ENCODE measurements at places on chromosomes 16 and 17.

- DNase-seq = peak; percentile 89
These were observed at the start of gene CENPT for GRCh38 chr16:67847064-67847861. Gene CENPT (minus strand): TSS chr16:67847693. CDS start chr16:67833859, 13,834 bp downstream.

- DNase-seq = peak; percentile 74
These were observed 48.8 kb downstream of the SDK2 start for GRCh38 chr17:73595479-73595878.

- DNase-seq = no peak
These were observed 68.1 kb upstream of the ZNF750 start for GRCh38 chr17:82907797-82908542.

DNA sequence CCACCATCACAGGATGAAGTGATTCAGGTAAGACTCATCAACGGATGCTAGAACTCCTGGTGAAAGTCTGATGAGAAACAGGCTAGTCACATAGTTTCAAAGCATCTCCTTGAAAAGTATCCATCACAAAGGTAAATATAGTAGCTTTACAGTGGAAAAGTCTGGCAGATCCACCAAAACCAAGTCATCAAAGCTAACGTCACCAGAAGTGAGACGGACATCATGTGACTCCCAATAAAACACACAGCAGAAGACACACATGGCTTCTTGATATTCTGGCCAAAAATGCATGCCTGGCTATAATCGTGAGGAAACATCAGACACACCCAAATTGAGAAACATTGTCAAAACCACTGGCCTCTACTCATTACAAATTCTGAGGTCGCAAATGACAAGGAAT, 17.9 kb upstream of the TRPV3 start:
- DNase-seq = no peak

DNA sequence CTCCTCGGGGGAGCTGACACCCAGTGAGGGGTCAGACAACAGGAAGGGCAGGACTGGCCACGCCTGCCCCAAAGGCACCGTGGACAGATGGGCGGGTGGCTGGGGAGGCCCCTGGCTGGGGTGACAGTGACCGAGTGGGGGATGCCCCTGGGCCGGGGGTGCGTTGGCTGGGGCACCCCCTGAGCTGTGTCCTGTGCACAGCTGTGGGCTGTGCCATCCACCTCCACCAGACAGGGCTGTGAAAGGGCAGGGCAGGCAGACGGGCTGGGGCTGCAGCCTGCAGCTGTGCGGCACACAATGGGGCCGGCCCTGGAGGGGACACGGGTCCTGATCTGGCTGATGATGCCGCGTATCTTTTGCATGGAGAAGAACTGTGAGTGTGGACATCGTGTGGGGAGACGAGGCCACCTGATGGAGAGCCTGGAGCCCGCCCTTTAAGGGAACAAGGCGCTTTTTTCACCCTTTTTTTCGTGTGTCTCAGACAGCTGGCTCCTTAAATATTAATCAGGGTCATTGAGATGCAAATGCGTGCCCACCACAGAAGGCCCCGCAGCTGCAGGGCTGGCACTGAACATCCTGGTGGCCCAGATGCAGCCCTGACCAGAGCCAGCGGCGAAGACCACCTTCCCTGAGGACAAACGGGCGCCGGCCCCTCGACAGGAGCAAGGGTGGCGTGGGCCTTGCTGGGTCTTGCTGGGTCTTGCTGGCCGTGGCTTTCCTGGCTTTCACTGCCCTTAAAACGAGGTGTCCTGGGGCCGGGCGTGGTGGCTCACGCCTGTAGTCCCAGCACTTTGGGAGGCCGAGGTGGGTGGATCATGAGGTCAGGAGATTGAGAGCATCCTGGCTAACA, 42.4 kb upstream of the GNG13 start:
- no peak for DNase-seq

DNA sequence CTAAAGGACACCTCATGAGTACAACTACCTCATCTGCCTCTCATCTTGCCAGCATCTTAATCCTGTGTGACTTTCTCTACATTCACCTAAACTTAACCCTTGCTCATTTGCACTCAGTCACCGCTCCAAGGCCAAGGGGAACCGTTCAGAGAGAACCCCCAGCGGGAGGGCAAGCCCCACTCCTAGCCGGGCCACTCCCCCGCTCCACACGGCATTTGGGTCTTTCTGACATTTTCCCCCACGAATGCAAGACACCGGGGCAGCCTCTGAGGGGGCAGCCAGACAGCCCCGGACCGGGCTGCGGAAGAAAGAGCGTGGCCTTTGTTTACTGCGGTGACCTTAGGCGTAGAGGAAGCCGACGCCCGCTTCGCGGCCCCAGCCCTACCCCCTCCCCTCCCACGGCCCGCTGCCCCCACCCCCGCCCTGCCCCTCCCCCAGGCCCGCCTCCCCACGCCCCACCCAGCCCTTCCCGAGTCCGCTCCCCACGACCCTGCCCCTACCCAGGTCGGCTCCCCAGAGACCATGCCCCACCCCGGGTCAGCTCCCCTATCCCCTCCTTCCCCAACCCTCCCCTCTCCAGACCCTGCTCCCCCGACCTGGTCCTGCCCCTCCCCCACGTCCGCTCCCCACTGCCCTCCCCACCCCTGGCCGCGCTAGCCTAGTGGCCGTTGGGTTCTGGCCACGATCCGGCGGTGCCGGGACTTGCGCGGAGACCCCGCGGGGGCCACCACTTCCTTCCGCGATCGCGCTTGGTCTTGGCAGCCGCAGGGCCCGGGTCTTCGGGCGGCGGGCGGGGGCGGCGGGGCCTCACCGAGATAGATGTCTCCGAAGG, 789 bp downstream of the CSNK1D start:
- no peak for DNase-seq

All from ELF-1 (cell line).